Activated naive CD4-positive, alpha-beta T cell treated with anti-CD3 and anti-CD28 coated beads, Interleukin-2, amount 50 U/mL, for 16 hours (primary cell): ENCODE measurements at places on chromosomes 13 and 19.

DNA sequence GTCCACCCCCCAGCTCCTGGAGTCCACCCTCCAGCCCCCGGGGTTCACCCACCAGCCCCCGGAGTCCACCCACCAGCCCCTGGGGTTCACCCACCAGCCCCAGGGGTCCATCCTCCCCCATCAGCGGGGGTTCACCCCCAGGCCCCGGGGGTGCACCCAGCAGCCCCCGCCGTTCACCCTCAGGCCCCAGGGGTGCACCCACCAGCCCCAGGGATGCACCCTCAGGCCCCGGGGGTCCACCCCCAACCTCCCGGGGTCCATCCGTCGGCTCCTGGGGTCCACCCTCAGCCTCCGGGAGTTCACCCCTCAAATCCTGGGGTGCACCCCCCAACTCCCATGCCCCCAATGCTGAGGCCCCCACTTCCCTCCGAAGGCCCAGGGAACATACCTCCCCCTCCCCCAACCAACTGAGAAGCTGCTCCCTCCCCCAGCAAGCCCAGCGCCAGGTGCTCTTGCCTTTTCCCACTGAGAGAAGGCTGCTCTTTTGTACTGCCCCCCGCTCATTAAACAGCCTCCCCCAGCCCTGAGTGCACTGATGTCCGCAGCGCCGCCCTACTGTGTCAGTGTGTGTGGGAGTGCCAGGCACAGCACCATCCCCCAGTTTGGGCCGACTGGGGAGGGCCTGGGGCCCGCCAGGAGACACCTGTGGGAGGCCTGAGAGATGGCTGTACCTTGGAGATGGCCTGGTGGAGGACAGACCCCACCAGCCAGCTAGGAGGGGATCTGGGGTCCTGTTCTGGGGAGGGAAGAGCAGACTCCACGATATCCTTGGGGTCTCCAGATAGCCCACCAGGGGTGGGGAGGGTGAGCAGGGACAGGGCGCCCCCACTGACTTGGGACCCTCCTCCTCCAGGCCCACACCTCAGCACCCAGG is 750 bp upstream of the AMH start:
- DNase-seq: no peak

DNA sequence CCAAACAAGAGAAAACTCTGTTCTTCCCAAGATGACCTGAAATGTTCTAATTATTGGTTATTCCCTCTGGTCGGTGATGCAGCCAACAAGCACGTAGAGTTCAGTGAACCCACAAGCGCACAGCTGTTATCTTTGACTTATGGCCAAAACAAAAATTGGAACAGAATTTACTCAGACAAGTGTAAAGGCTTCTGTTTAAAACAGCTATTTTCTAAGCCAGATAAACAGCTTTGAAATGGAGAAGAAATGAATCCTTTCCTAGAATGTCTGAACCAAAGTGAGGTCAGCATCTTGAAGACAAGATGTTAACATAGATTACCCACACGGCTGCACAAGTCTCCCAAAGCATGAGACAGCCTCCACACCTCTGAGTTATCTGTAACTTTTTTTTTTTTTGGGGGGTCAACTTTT is 669.2 kb downstream of the DIAPH3 start:
- DNase-seq: no peak

- no peak for DNase-seq
These were observed 19.0 kb downstream of the FNDC3A start for GRCh38 chr13:48994706-48995105.

- DNase-seq: no peak
These were observed 2.3 kb upstream of the MAP2K7 start for GRCh38 chr19:7901337-7901736.

- DNase-seq: no peak
These were observed 1227.9 kb upstream of the SPRY2 start for GRCh38 chr13:81568824-81569223.

GRCh38 chr13:109233293-109233692 is 553.1 kb downstream of the IRS2 start:
- no peak for DNase-seq

DNA sequence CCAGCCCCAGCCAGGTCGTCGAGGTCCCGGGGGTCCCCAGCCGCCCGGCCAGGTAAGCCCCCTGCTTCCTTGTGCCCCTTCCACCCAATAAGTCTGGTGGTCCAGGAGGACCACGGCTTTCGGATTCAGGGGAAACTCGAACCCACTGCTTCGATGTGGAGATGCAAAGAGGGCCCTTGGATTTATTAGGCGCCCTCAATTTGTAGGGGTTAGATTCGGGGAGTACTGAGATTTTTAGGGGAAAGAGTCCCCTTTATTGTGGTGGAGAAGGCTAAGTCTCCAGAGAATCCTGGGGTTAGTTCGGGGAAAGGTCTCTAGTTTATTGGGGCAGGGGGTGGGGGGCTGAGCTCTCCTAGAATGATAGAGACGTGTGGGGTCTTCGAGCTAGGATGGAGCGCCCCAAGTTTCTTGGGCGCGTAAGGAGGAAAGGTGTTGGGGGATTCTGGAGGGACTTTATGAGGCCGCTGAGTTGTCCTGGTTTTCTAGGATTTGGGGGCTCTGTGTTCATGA is 3.8 kb upstream of the LTBP4 start:
- DNase-seq: no peak

DNA sequence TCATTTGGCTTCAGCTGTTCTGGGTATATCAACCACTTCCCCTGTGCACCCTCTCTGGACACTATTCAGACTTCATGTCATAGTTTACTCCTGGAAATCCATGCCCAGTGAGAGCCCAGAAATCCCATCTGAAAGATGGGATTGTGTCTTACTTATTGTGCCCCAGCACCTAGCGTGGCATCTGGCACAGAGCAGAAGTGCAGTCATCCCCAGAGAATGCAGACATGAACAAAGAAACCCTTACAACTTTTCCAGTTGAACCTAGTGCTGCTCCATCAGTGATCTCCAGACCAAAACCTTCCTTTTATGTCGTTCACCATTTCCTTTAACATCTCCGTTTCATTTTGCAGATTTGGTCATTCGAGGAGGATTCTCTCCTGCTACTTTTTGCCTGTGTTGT is 60.6 kb downstream of the MBNL2 start:
- DNase-seq: no peak

- DNase-seq: no peak
These were observed 693.4 kb downstream of the PCDH9 start for GRCh38 chr13:66536746-66537145.

DNA sequence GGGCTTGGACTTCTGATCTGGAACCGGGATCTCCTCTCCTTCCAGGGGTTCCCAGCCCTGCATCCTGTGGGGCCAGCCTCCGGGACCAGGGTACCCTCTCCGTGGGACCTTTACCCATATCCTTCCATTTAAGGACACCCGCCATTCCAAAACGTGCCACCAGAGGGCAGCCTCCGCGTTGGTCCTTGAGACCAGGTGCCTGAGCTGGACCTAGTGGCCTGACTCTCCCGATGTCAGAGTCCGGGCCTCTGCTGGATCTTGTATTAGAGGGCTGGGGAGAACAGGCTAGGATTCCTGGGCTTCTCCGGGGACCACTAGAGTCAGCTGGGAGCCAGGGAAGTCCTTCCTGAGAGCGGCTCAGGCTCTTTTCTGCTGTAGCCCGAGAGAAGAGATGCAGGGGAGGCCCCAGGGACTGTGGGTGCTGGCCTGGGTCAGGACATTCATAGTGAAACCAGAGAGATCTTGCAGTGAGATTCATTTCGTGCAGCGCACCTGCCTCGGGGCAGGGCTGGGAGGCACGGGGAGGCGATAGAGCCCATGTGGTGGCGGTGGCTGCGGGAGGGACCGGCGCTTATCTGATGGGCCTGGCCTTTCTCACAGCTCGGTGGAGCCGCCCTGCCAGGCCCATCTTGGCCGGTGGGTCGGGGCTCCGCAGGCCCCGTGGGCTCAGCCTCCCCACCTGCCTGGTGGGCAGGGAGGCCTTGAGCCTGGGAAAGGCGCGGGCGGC is 9.8 kb upstream of the SLC7A10 start:
- DNase-seq: peak; percentile 76

- DNase-seq: no peak
These were observed 249.0 kb downstream of the LHFPL6 start for GRCh38 chr13:39353988-39354387.

GRCh38 chr13:27830010-27830409 is 37.7 kb downstream of the GSX1 start:
- peak; percentile 61 for DNase-seq

DNA sequence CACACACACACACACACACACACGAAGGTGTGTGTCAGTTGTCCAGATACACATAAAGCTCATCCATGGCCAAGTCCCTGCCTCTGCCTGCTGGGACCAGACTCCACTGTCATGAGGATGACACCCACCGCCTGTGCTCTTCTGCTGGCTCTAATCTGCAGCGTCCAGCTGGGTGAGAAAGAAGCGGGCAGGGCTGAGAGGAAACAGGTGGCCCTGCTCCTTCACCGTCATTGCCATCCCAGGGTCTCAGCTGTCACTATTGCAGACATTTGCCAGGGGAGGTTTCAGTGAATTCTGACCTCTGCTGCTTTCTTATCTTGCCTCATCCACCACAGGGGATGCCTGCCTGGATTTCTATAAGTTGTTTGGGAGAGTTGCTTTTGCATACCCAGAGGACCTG is 31.4 kb downstream of the SCGB2B2 start:
- DNase-seq: no peak

DNA sequence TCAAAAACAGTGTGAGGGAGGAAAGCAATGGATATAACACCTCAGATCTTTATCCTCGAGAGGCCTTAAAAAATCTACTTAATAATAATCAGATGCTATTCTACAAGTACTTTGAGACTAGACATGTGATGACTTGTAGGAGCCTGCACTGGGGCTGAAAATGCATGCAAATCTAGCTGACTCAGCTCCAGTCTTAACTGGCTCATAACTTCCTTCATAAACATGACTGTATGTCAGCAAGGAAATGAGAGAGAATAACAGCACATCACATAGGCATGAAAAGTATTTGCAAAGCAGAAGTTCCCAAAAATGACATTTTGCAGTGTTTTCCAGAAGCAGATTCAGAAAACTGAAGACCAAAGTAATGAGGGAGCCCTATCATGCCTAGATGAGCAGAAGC is 38.1 kb downstream of the PSG5 start:
- no peak for DNase-seq

GRCh38 chr19:30667227-30667626 is 295.0 kb downstream of the ZNF536 start:
- no peak for DNase-seq

DNA sequence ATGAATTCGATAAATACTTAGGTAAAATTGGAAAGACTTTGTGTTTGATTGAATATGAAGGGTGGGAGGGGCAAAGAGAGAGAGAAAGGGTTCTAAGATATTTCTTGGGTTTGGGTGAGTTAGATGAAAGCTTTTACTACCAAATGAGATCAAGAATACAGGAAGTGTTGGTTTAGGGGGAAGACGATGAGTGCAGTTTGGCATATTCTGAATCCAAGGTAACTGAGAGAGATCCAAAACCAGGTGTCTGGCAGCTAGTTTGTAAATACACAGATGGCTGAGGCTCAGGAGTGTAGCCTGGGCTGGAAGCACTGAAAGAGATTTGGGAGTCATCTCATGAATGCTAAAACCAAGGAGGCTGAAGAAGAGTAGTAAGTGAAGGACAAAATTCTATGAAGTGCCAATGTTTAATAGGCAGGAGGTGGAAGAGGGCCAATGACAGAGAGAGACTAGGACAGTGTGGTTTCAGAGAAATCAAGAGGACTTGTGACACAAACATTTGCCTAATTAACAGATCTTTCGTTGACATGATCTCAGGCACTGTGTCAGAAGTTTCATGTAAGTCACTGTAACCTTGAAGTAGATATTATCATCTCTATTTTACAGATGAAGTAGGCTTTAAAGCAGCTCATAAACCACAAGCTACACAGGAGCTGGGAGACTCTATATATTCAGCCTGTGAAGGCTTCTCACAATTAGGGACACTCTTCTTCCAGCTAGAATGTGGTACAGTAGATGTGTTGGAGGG is 70.2 kb upstream of the ZDHHC20 start:
- DNase-seq: no peak

- no peak for DNase-seq
These were observed 15.9 kb downstream of the KL start for GRCh38 chr13:33032037-33032625.

- DNase-seq: no peak
These were observed 11.4 kb downstream of the GPR180 start for GRCh38 chr13:94613051-94613450.

GRCh38 chr19:51572908-51573307 is 1.8 kb downstream of the ZNF175 start:
- DNase-seq: no peak
